ENCODE measurements at places on chromosomes 16 and 17.

- no peak for DNase-seq
Observed at GRCh38 chr17:63500543-63501390, 22.4 kb upstream of the KCNH6 start.

DNA sequence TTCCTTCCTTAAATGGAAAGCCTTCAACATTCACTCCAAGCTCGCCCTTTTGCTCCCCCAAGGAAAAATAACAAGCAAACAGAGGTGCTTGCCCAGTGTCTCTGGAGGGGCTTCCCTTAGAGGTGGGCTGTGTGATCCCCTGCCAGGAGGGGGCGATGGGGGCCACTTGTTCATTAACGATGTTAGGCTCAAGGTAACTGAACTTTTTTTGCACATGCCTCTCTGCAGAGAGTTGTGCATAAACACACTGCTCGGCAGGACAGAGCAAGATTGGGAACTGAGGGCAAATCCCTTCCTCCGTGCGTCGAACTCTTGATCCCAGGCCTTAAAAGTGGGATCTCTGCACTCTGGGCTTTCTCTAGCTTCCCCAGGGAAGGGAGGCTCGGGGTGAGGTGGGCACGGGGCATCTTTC lies 15.5 kb upstream of the NAGLU start:
- DNase-seq = no peak

DNA sequence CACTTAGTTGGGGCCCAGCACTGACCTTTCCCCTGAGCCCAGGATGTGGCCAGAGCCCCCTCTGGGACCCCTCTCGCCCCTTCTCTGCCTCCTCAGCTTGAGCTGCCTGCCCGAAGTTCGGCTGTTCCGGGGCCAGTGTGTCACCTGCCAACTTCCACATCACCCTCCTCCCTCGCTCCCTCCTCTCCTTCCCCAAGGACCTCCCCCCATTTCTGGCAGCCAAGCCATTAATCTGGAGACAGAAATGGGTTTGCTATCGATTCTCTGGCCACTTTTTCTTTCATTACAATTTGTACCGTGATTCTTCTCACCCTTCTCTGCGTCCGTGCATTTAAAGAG lies 8.8 kb upstream of the ADAM11 start:
- DNase-seq = no peak

GRCh38 chr17:16915752-16916556 lies 56.0 kb downstream of the TNFRSF13B start:
- DNase-seq = no peak

DNA sequence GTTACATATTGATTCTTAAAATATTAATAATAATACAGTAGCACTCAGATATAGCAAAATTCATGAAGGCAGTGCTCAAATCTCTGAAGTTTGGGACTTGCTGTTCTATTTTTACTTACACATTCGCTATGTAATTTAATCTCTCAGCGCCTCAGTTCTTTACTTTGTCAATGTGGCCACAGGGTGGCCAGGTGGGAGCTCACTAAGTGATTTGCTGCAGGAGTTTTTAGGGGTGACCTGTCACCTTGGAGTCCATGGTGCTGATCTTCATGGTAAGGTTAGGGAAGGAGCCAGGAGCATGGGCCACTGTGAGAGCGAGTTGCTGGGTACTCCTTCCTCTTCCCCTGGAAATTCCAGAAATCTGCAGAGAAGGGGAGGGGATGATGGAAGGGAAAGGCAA lies 28.1 kb downstream of the VWA3A start:
- no peak for DNase-seq

DNA sequence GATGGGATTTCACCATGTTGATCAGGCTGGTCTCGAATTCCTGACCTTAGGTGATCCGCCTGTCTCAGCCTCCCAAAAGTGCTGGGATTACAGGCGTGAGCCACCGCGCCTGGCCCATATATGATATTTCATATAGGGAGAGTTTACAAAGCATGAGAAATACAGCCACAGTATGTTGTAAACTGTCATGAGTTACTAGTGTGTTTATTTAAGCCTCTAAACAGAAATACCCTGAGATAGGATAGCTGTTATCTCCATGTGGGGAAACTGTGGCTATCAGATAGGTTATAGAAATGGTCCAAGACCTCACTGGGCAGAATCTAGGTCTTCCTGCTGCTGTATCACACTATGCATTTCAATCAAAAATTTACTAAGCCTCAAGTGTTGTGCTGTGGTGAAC lies 2.1 kb upstream of the CDK5RAP3 start:
- DNase-seq = no peak

DNA sequence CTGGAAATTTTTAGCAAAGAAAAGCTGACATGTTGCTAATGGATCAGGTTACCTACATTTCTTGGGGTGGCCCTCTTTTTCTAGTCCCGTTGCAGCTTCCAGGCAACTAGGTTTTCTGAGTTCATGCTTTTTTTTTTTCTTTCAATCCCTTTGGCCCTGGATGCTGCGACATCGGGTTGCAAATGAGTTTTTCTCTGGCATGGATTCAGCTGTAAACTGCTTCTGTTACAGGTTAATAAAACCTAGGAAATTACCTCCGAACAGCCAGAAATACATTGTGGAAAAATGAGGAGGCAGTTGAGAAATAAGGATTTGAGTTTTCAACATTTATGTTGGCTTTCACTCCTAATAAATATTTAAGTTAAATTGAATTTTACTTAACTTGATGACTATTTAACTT lies 149.8 kb upstream of the MAF start:
- no peak for DNase-seq

DNA sequence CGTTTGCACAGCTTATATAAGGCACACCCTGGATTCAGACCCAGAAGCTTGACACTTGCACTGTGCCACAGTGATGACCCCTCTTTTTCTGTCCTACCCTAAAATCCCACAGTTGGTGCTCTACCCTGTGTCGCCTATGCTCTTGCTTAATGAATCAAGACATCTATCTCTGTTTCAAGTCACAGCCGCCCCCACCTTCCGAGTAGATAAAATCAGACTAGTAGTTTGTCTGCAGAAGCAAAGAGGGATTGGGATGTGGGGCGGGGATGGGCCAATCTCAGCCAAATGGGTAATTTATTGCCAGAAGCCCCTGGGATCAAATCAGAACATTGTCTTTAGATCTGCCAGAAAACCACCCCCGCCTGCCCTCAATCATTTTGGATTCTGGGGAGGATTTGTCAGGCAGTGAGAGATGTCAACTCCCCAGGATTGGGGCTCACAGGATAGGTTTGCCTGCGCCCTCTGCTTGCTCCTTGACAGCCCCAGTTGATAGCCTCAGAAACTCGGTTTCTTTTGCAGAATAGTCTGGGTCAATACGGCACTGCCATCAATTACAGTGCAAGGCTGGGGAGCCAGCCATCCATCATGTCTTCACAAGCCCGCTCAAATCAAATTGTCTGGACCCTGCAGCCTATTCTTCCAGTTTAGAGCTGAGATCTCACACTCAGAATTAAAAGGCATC lies 520.8 kb downstream of the GRIN2A start:
- DNase-seq = no peak

GRCh38 chr16:15897834-15898254 lies 9.4 kb upstream of the CEP20 start:
- DNase-seq = no peak

DNA sequence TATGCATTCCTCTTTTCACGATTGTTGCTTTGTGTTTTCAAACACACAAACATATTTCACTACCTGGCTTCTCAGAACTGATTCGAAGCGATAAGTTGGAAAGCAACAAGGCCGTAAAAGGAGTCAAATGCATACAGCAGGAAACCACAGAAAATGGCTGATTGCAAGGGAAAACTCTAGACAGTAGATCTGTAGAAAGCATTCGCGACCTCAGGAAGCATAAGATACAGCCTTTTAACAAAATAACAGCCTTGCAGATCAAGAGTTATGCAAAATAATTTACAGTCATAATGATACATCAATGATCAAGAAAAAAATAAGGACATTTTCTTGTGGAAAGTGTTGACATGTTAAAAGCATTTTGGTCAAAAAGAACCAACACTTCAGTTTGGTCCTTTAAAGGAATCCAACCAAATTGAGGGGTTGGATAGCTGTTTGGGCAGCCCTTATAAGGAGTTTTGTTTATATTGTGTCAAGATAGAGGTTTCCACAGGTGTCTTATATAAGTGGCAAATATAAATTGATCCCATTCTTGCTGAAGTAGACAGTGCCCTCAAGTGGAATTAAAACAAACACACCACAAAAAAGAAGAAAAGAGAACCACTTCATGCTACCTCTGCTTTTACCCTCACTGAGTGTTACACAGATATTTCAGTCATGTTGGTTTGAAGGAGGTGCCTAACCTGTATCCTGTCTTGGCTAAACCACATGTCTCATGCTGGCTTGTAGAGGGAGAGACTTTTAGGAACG lies 5.5 kb downstream of the CYLD start:
- DNase-seq = no peak

GRCh38 chr17:27701963-27702362 lies 71.0 kb downstream of the LGALS9 start:
- DNase-seq = no peak

All from NCI-H2081 (cell line).